ENCODE measurements at places on chromosomes 5 and 9.

DNA sequence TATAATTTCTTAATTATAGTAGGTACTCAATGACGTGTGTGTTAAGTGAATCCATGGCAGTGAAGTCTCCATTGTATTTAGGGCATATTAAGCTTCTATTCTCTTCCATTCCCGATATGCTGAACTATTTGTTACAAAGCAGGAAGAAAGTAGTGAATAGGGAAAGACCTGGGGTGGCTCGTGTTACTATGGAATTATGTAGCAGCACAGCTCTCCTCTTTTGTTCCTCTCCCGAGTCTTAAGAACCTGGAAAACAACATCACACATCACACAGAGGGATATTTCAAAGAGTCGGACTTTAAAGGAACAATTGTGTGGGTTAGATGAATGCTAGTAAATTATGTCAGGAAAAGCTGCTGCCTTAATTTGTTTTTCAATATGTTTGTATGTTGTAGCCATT is 131.8 kb downstream of the PCSK5 start:
- DNase-seq, result no peak

- no peak for DNase-seq
These were observed 127.0 kb upstream of the CPEB4 start for GRCh38 chr5:173761178-173761513.

GRCh38 chr5:143717400-143717799 is 94.6 kb upstream of the HMHB1 start:
- no peak for DNase-seq

DNA sequence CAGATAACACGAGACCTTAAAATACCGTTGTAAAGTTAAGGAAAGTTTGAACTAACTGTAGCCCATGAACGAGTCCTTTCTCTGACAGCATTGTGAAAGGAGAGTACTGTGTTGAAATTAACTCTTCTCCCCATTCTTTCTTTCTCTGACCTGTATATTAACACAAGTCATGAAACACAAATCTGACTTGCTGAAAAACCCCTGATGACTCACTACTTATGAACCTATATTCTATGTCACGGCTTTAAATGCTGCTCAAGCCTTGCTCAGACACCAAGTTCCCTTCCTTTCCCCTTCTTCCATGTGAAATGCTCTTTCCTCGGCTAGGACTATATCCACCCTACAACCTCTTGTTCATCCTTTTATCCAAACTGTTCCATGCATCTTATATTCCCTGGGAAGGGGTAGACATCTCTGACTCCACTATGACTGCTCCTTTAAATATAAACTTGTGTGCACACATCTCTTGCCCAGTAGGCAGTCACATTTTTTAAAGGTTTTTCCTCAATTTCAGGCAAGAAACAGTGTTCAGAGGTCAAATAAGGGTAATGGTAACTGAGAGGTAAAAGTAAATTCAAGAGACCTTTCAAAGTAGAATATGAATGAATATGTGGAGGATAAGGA is 142.9 kb downstream of the NFIB start:
- DNase-seq, result no peak

DNA sequence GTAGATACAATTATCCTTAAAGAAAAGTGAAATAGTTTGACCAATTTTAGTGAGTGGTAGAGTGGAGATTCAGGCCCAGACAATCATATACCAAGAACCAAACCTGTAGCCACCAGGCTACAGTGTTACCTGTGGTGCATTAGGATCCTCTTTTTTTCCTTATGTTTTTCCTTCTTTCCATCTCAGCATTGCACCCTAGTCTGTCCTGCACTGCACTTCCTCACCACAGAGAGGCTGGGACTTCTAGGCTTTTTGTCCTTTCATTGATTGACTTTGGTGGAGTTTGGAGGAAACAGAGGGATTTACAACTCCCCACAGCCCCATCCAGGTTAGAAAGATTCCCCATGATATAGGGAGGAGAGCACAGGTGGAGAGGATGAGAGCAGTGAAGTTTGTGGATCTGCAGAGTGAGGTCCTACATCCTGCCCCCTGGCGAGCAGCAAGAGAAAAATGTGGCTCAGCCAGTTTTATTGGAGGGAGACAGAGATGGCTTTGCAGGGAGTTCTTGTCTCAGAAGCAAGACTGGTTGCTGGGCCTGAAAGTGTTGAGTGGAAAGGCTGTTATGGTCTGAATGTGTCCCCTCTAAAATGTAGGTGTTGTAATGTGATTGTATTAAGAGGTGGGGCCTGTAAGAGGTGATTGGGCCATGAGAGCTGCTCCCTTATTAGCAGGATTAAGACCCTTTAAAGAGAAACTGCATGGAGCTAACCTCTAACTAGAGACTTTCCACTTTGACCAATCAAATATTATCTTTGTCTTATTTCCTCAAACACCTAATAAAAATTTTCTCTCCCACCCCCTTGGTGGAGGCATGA is 36.2 kb downstream of the KIF4B start:
- DNase-seq, result no peak

DNA sequence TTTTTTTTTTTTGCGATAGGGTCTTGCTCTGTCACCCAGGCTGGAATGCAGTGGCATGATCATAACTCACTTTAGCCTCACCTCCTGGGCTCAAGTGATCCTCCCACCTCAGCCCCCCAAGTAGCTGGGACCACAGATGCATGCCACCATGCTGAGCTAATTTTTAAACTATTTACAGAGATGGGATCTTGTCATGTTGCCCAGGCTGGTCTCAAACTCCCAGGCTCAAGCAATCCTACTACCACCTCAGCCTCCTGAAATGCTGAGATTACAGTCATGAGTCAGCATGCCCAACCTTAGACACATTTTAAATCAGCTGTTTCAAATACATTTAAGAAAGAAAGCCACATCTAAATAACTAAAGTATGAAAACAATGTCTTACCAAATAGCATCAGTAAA is 439.0 kb downstream of the EBF1 start:
- DNase-seq, result no peak
